ENCODE measurements at places on chromosomes 6 and 20.

- DNase-seq = no peak
Observed at GRCh38 chr6:110037726-110038295, 59.7 kb downstream of the GPR6 start.

- DNase-seq = no peak
Observed at GRCh38 chr6:70028246-70028645, 161.9 kb downstream of the COL19A1 start.

DNA sequence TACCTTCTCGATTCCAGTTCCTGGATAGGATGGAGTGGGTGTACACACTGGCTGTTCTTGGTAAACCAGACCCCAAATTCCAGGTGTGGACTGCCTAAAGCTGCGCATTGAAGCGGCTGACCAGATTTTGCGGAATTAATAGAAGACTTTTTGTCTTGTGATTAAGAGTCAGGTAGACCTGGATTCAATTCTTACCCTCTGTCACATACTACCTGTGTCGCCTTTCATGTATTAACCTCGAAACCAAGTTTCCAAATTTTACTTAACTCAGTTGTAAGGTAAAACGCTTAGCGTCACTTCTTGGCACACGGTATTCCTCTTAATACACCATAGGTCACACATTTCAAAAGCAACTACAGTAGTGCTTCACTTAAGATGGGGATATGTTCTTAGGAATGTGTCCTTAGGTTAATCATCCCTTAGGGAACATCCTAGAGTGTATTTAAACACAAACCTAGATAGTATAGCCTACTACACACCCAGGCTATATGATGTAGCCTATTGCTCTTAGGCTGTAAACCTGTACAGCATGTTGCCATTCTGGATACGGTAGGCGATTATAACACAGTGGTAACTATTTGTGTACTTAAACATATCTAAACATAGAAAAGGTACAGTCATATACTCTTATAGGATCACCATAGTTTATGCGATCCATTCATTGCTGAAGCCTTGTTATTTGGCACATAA is 733 bp upstream of the GOPC start:
- no peak for DNase-seq

DNA sequence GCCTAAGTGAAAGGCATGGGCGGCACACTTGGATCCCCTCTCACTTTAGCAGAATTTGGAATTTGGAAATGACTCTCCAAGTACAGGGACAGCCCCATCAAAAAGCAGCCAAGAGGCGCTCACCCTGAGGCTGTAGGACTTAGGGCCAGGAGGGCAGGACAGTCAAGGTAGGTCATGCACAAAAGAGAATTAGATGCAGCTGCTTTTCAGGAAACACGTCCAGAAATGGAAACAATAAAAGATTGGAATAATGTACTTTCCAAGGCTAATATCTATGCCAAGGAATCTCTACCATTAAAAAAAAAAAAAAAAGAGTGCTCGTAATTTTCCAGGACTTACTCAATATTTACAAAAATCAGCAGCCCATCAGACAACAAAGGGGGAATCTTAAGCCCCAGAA is 19.9 kb downstream of the PREP start:
- DNase-seq = no peak

GRCh38 chr6:30127238-30128093 is 8.5 kb upstream of the TRIM40 start:
- no peak for DNase-seq

DNA sequence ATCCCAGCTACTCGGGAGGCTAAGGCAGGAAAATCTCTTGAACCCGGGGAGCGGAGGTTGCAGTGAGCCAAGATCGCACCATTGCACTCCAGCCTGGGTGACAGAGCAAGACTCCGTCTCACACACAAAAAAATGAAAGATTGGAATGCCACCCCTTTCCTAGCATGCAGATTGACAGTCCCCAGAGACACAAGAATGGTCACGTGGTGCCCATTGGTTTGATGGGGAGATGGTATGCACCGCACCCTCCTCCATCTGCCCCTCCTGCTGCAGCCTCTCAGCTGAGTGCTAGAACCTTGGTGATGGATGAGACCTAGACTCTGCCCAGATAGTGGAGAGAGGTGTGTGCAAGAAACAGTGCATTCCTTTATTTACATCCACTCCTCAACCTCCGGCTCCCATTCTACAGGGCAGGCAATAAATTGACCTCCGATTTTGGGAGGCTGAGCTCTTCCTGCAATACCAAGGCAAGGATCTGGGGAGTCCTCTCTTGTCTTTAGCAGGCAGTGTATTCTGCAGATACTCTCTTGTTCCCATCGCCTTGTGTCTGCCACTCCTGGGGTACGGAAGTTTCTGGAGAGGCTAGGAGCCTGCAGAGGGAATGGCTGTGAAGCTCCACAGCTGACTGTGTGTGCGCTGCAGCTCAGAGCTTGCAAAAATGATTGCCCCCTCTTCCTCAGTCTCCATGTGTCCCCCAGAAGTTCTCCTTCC is 1.1 kb upstream of the RNF24 start:
- DNase-seq = no peak

DNA sequence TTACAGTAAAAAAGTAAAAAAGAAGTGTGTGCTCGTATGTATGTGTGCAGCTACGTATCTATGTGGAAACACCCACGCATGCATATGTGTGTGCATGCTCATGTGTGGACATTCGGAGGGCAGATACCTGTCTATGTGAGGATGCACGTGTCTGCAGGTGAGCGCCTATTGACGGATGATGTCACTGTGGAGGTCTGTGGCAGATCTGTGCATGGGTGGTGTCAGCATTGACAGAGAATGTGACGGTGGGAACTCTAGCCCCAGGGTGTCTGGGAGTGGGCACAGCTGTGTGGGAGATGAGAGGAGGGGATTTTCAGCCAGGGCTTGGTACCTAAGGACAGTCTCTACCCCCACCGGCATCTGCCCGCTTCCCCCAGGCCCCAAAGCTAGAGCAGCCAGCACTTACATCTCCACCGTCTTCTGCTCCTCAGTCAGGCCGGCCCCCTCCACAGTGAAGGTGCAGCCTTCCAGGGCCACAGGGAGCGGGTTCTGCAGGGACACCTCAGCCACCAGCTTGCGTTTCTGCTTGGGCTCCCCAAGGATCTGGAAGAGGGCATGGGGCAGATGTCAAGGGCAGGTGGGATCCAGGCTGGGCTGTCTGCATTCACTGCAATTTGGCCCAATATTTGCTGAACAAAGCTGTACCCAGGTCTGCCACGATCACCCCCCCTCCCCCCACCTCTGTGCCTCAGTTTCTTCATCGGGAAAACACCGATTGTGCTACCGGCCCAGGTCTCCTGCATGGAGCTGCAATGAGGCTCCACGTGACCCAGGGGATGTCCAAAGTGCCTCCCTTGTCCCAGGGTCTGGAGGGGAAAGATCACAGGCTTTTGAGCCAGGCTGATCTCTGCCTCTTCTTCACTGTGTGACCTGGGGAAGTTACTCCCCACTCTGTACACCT is 34.1 kb downstream of the TGM2 start:
- peak; percentile 10 for DNase-seq

- no peak for DNase-seq
Observed at GRCh38 chr6:42103753-42104094, 38.7 kb downstream of the C6orf132 start.

- DNase-seq = no peak
Observed at GRCh38 chr20:22307409-22307808, 277.0 kb downstream of the FOXA2 start.
